Stimulated activated CD8-positive, alpha-beta memory T cell treated with anti-CD3 and anti-CD28 coated beads, Interleukin-15, amount 100 ng/mL, for 1 hour (primary cell): ENCODE measurements at places on chromosomes 6 and 20.

DNA sequence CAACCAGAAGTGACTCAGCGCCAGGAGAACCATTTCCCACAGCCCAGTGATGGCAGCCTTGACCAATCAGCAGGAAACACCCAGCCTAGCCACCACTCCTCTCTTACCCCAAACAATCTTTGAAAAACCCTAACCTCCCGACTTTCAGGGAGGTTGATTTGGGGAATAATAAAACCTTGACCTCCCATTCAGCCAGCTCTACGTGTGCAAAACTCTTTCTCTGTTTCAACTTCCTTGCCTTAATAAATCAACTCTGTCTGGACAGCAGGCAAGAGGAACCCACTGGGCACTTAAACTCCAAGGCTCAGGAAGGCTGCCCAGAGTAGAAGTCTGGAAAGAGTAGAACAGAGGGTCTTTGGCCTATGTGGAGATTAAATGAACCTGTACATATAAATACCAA, 35.0 kb downstream of the SERPINB1 start:
- no peak for DNase-seq

DNA sequence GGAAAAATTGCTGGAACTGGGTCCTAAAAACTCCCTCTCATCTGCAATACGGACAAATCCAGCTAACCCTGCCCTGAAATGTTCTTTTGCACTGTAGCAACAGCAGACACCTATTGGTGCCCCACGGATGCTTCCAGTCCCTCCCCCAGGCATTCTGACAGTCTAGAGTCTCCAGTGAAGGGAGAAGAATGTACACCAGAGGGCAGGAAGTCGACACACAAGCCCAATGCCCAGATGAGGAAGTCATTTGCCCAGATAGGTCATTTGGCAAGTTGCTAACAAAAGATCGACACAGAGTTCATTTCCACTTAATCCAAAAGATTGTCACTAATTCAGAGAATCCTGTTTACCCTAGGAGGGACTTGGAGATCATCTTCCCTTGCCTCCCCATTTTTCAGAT, 293.0 kb upstream of the PRDM1 start:
- DNase-seq, result no peak

- DNase-seq, result no peak
These were observed 185.7 kb upstream of the MARCKS start for GRCh38 chr6:113671421-113671820.

DNA sequence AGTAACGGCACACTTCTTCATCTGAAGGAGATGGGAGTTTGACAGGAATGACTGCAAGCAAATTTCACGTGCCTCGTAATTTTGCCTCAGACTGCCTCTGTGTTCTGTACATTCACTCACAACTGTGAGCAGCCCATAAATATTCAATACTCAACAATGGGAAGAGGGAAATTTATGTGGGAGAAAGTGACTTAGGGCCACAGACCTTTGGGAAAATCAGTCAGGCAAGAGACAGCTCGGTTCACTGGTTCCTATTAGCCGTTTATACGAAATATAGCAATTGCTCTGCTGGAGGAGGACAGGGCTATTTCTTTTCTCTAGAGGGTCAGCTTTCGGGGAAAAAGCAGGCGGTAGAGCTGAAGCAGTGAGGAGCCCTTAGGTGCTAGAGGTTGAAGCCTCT, 28.0 kb downstream of the OPN5 start:
- DNase-seq, result no peak

DNA sequence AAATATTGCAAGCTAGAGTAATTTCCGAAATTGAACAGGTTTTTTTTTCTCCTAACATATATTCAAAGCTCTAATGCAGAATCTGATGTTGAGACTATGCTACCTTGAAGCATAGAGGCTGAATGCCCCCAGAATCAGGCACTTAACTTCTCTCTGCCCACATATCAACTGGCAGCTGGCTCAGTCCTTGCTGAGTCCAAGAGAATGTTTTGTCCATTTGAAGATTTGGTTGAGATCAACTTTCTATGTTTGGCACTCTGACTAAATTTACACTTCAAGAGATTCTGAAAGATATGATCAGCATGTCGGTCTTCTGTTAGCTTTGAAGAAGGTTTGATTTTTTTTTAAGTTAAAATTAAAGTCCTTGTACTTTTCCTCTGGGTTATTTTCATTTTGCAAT, 1298.1 kb downstream of the EPHA7 start:
- no peak for DNase-seq

GRCh38 chr6:118171852-118172251, 264.8 kb downstream of the SLC35F1 start:
- DNase-seq, result no peak

DNA sequence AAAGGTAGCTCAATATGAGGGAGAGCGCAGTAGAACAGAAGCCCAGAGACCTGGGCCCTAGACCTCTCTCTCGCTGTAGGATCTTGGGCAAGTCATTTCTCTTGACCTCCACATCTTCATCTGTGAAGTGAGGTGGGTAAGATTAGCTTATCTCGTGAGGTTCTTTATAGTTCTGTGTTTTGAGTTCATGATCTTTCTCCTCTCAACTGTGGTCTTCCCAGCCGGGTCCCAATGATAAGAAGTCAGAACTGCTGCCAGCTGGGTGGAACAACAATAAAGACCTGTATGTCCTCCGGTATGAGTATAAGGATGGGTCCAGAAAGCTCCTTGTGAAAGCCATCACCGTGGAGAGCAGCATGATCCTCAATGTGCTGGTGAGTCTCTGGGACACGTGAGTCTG, 6.9 kb downstream of the PSMF1 start:
- no peak for DNase-seq

DNA sequence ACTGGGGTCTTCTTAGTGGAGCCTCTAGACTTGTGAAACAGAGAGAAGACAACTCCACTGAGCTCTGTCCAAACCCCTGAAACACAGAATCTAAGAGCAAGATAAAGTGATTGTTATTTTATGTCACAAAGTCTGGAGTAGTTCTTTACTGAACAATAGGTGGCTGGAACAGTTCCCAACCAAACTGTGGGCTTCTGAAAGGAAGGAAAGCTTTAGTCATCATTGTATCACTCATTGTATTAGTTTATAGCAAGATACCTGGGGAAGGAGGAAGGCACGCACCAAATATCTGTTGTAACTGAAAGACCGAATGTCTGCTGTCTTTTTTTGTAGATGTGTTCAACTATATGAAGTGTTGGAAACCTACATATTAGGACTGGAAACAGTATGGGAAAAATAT, 284.9 kb upstream of the TBX18 start:
- DNase-seq, result no peak

DNA sequence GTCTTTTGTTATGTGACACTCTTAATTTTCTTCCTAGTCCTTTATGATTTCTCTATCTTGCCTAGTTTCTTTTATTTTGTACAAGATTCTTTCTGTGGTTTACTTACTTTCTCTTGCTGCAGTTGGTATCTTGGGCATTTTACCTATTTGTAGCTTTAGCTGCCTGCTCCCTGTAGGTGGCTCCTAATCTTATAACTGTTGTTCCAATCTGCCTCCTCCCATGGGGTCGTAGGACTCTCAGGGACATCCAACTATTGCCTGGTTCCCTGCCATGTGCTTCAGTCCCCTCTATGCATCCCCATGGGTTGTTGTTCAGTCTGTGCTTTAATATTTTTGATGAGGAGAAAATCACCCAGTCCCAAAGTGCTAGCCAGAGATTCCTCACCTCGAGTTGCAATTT, 31.4 kb downstream of the RIN2 start:
- no peak for DNase-seq

DNA sequence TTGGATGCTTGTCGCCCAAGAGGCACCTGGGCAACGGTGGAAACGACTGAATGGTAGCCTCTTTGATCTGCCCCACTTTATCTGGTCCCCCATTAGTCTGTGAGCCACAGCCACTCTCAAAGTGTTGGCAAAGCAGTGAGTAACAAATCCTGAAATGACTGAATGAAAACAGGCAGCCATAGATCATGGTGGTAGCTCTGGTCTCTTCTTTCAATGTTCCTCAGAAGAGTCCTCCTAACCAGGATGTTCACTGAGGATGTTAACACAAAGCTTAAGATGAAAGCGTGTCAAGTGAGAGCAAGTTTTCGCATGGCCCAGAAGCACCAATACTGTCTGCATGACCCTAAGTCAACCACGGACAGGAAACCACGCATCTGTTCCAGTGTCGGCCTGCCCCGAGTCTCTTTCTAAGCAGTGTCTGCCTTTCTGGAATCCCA, 107.3 kb downstream of the IRF4 start:
- no peak for DNase-seq
